ENCODE measurements at places on chromosomes 1 and 21.
A peak's percentile ranks its signal among the peaks of the same experiment; 100 is the strongest.

DNA sequence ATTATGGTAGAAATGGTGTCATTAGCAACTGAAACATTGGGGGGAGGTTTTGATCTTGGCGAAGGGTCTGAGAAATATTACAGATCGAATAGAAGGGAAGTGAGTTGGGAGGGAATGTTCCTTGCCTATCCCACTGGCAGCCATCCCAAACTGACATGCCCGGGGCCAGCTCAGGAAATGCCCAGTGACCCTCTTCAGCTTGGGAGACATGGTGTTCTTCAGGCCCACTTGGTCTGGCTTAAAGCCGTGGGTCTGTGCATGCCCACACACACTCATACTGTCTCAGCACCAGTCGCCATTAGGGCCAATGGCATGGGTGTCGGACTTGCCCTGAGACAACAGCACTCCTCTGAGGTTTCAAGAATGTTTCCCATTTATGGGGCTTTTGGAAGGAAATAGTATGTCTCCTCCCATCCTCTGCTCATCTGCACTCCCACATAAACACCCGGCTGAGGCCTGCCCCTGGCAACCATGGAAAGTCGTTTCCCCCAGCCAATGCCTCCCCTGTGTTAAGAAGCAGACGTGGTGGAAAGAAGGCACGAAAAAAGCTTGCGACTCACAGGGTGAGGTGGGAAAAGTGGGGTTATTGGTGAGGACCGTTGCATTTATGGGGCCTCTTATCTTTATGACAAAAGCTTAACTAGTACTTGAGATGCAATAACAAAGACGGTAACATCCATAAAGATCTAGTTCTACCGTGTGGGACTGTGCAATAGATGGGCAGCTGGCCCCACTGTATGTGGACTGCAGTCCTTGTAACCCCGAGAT lies 2.0 kb downstream of the RNF186 start:
- DNase-seq: no peak

DNA sequence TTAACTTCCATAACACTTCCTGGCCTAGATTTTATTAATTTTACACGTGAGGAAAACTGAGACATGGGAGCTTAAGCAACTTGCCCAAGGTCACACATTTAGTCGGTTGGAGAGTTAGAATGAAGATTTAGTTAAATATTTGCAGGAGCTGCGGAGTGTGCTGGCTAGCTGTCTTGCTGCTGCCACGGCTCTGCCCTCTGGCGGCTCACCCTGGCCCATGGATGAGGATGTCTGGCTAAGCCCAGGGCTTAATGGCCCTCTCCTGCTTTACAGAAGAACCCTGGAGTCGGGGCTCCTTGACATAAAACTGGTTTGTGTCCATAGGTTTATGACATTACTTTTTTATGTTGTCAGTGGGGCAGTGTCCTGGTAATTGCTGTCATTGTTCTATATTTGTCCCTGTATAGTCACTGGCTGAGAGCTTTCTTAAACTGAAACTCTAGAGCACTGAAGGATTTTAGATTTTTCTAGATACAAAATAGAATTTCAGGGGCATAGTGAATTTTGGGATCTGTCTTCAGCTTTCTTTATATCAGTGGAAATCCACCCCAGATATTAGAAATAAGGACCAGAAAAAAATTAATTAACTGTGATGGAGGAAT lies 88.9 kb upstream of the WLS start:
- peak; percentile 87 for DNase-seq

GRCh38 chr1:28176492-28177470 lies at the start of gene PTAFR:
Gene PTAFR, minus strand, starts transcription at chr1:28176690. Its CDS starts 25,669 bp downstream, at chr1:28151021.
- DNase-seq: no peak

DNA sequence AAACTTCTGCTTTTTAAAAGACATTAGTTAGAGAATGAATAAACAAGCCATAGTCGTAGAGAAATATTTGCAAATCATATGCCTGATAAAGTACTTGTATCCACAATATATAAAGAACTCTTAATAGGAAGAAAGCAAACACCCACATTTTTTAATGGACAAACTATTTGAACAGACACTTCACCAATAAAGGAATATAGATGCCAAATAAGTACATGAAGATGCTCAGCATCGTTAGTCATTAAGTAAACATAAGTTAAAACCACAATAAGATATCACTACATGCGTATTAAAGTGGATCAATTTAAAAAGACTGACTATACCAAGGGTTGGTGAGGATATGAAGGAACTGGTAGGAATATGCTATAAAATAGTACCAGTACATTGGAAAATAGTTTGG lies 142.3 kb upstream of the ZC3H11B start:
- DNase-seq: no peak

DNA sequence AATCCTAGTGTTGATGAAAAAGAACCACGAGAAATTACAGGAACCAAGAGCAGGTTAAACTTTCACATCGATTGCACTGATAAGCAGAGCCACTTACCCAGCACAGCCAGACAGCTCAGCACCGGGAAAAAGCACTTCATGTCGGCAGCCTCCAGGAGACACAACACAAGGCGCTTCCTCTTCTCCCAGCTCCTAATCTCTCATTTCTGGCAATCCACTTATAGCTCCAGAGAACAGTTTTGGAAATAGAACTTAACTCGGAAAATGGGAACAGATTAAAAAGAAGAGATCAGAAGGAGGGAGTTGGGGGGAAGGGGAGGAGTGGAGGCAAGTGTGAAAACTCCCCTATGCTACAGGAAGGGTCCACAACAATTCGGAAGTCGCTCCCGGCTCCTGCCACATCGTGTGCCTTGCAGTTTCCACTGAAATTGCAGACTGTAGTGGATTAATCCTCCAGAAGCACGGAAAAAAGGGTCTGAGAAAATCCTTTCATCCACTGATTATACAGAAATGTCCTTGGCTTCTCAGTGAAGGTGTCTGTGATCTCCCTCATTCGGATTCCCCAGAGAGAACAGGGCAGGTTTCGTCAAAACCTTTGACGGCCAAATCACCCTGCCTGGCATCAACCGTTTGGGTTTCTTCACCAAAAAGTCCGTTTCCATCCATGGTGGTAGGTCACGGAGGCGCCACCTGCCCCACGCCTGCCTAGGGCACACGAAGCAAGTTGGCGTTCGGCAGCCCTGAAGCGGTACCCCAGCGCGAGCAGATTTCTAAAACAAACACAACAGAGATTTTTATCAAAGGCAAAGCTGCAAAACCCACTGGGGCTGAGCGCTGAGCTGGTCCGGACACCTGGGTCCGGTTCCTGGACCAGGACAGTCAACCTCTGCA lies 1.1 kb downstream of the IGSF3 start:
- DNase-seq: peak; percentile 43

- DNase-seq: no peak
Observed at GRCh38 chr1:108826081-108826635, 30.7 kb downstream of the AKNAD1 start.

- no peak for DNase-seq
Observed at GRCh38 chr1:20008391-20008841, 29.0 kb upstream of the PLA2G2A start.
